ENCODE measurements at places on chromosomes 2 and 18.

- no peak for DNase-seq
These were observed 585.0 kb upstream of the VRK2 start for GRCh38 chr2:57461624-57462023.

GRCh38 chr2:21642647-21643046 lies 518.9 kb downstream of the TDRD15 start:
- no peak for DNase-seq

DNA sequence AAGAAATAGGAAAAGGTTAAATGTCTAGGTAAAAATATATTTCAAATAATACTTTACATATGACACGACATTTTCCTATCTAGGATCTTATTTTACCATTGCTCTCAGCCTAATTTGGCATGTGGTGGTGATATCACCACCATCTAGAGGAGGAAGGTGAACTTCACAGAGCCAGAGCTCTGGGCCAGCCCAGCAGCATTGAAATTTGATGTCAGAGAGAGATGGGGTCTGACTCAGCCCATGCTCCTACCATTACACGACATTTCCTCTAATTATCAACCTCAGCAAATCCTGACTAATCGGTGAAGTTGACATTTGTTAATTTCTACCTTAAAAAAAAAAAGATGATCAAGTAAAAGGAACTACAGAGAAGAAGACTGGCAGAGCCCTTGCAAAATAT lies 42.3 kb downstream of the LRRTM4 start:
- no peak for DNase-seq

- DNase-seq, result no peak
These were observed 68.4 kb upstream of the RTN4 start for GRCh38 chr2:55118643-55119083.

GRCh38 chr2:160087854-160088745 lies 25.7 kb upstream of the PLA2R1 start:
- DNase-seq, result no peak

GRCh38 chr2:160347269-160347863 lies 146.2 kb downstream of the RBMS1 start:
- no peak for DNase-seq

- DNase-seq, result no peak
These were observed 3.3 kb upstream of the NETO1 start for GRCh38 chr18:72871091-72871490.

DNA sequence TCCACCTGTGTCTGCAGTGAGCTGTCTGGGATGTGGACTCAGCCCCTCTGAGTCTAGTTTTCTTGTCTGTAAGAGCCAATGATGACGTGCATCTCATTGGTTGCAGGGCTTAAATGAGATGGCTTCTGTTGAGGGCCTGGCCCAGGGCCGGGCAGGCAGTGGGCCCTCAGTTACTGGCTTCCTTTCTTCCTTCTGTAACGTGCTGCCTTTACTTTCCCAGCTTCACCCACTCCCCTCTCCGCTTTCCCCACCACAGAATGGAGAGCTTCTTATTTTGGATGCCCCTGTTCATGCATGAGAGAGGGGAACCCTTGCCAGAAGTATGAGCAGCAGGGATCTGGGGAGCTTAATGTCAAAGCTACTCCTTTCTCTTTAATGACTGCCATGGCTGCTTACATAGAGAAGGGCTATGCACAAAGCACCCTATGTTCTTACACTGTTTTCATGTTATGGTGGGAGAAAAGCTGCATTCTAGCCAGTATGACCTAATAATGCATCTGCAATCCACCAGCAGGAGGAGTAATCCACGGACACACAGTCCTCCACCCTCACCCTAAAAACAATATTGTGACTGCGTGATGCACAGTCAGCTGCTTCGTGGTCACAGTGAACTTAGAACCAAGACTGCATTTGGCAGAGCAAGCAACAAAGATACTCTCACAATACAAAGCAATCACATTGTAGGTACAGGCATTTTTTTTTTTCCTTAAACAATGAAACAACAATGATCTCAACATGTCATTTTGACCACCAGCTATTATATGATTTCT lies 37.2 kb downstream of the CREG2 start:
- no peak for DNase-seq

GRCh38 chr18:56214706-56215105 lies 423.7 kb downstream of the TXNL1 start:
- DNase-seq, result no peak

DNA sequence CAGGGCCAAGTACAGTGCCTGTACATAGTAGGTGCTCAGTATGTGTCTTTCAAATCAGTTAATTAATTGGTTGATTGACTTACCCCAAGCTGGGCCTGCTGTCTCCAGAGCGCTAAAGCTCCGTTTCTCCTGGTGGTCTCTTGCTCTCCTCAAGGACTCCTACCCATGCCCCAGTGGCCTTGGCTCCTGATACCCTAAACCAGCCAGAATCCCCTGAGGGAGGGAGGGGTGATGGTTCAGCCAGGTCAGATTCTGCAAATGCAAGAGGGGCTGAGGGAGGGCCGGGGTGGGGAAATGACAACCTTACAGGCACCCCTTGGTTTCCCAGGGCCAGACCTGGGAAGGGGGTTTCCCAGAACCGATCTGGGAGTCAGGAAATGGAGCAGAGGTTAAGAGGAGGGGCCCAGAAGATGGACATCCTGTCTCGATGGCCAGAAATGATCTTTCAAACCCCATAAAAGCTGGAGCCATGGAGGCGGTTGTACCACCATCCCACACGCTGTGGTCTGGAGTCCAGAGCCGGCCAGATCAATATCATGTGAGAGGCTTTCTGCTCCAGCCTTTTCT lies 209.1 kb downstream of the TNS1 start:
- DNase-seq, result no peak

DNA sequence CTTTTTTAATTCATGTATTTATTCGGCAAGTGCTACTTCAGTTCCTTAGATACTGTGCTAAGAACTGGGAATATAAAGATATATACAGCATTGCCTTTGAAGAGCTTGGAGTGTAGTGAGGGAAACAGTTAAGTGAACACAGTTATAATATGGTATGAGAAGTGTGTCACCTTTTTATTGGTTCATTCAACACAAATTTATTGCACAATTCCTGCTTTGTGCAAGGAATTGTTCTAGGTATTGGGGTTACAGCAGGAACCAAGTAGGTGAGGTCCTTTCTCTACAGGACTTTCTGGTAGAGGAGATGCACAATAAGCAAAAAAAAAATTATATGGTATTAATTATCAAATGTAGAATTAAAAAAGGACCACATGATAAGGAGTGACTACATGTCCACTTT lies 65.5 kb downstream of the MTX2 start:
- no peak for DNase-seq

DNA sequence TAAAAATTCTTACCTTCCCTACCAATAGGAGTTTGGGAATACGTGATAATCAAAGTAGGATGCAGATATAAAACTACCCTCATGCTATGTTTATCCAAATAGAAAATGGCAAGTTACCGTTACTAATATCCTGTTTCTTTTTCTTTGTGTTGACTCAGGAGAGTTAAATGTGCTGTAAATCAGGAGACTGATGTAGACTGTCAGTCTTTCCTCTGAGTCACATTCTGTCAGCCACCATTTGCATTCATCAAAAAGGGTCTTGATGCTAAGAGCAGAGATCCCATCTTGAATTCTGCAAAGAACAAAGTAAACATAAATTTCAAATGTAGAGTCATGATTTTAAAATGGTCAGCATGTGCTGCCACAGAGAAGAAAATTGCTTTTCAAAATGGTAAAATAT lies 712.8 kb downstream of the SOCS6 start:
- DNase-seq, result no peak

GRCh38 chr18:49247781-49248180 lies 212.7 kb downstream of the DYM start:
- no peak for DNase-seq

GRCh38 chr2:73908689-73909652 lies 16.2 kb downstream of the ACTG2 start:
- DNase-seq, result no peak

DNA sequence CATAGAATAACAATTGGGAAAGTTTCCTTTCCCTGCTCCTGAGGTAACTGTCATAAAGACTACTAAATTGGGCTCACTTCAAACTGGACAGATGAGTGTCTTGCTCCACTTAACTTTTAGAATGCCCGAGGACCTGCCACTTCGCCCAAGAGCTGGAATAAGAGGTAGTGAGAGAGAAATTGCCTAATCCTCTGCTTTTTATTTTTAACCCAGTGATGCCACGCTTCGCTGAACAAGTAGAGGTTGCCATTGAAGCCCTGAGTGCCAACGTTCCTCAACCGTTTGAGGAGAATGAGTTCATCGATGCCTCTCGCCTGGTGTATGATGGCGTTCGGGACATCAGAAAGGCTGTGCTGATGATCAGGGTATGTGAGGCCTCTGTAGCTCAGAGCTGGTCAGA lies 269.4 kb upstream of the LRRTM1 start:
- DNase-seq, result no peak

DNA sequence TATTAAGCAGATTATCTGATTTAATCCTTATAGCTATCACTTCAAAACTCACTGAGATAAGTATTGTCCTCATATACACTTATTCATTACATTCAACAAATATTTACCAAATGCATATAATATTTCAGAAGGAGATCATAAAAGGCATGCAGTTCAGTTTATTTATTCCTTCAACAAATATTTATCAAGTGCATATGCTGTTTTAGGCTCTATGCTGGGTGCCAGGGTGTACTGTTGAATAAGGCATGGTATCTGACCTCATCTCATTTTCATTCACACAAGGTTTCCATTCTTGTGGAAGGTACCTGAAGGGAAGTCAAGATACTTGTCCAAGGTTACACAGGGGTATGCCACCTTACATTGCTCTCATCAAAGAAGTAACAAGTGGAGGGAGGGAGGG lies 213.0 kb downstream of the INSIG2 start:
- no peak for DNase-seq

- no peak for DNase-seq
These were observed 181.0 kb upstream of the SALL3 start for GRCh38 chr18:78798402-78799175.

Measured in NCI-H1436 (cell line).